ENCODE measurements at places on chromosomes 3 and 15. TPM values are rescaled to one million over a fixed set of nuclear protein-coding genes. Genes with fewer than 3 reads are reported as not detected.
A peak's percentile ranks its signal among the peaks of the same experiment; 100 is the strongest.

- H3K36me3 ChIP-seq, result peaks cover 13% of the 10 kb centered on the region
- no peak overlapping the region for H3K27ac ChIP-seq
- H3K27me3 ChIP-seq, result no peaks in the 10 kb centered on the region
- H3K4me3 ChIP-seq, result no peak overlapping the region
- DNase-seq, result peak; percentile 78
Observed at GRCh38 chr3:128278761-128279600, 125.7 kb downstream of the EEFSEC start.

DNA sequence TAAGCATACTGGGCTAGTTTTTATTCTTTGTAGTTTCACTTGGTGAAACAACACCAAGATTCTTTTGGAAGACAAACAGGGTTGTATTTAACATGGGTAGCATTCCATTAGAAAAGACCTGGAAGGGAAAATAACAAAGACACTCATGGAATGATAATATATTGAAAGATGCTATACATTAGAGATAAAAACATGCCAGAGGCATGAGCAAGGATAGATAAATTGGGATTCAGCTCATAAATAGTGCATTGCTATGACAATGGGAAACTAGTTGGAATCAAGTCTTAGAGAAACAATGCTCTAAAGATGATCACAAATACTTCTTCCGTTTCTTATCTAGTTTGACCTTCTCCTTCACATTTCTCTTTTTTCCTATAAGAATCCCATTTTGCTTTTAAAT, 677.4 kb downstream of the ZNF385D start:
- H3K36me3 ChIP-seq, result no peaks in the 10 kb centered on the region
- DNase-seq, result no peak
- H3K4me3 ChIP-seq, result no peak overlapping the region
- no peaks in the 10 kb centered on the region for H3K27me3 ChIP-seq
- no peak overlapping the region for H3K27ac ChIP-seq
- no peaks in the 10 kb centered on the region for H3K4me1 ChIP-seq

DNA sequence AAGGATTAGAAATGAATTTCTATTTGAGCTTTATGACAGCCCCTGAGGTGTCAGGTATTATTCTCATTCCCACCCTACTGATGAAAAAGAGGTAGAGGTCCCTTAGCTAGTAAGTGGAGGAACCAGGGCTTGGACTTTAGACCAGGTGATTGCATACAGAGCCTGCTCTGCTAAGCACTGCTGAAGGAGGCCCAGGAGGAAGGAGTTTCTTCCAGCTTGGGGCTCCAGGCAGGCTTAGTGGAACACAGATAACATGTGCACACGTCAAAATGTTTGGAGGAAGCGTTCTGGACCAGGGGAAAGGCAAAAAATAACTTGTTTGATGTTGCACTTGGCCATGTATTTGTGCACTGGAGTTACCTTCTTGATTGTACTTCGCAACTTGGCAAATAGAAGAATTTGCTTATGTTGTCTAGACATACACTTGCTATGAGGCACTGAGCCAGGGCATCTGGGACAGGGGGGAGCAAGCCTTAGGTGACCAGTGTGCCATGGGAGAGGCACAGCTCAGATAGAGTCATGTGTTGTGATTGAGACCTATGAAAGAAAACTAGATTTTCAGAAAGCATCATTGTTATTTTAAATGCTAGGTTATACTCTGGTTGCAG, 22.4 kb downstream of the IFT122 start:
- no peak overlapping the region for H3K4me3 ChIP-seq
- H3K27ac ChIP-seq, result peak overlapping the region; percentile 21
- no peak for DNase-seq
- no peaks in the 10 kb centered on the region for H3K36me3 ChIP-seq
- H3K27me3 ChIP-seq, result no peaks in the 10 kb centered on the region
- H3K4me1 ChIP-seq, result no peaks in the 10 kb centered on the region

CTXN2 gene
- not detected for total RNA-seq

DNA sequence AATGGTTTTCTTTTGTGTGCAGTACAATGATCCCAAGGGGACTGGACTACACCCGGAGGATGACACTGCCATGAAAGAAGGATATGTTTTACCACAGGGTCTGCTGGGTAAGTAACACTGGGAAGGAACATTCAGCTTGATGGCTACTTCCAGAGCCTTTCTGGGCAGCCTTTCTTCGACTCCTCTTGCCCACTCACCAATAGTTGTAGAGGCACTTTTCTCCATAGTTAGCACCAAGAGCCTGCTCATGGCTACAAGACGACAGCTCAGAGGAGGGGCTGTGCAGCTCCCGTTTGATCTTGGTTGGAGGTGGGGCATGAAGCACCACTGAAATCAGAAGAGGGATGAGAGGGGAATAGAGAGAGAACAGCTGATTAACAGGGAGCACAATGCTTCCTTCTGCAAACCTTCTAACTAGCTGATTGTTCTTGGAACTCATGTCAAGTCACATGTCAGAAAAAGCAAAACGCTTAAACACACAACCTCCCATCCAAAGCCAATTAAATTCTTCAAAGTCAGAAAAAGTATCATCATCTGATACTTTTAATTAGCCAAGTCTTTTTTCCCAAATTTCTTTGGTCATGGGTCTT, 27.9 kb downstream of the ETV5 start:
- H3K4me1 ChIP-seq, result peaks cover 9% of the 10 kb centered on the region
- H3K36me3 ChIP-seq, result no peaks in the 10 kb centered on the region
- no peak overlapping the region for H3K27ac ChIP-seq
- H3K27me3 ChIP-seq, result no peaks in the 10 kb centered on the region
- no peak for DNase-seq
- H3K4me3 ChIP-seq, result no peak overlapping the region

- DNase-seq, result no peak
- no peak overlapping the region for H3K4me3 ChIP-seq
- H3K27me3 ChIP-seq, result no peaks in the 10 kb centered on the region
Observed at GRCh38 chr3:192422997-192423342, 304.4 kb downstream of the FGF12 start.

GRCh38 chr3:129723558-129724324, 117.3 kb upstream of the PLXND1 start:
- H3K27me3 ChIP-seq, result no peaks in the 10 kb centered on the region
- peak overlapping the region; percentile 62 for H3K27ac ChIP-seq
- H3K4me3 ChIP-seq, result peak overlapping the region; percentile 32

ANKRD63 gene
- total RNA-seq, result not detected
